ENCODE measurements at places on chromosomes 5 and 9.

- DNase-seq = no peak
Observed at GRCh38 chr9:106106396-106106795, 412.1 kb downstream of the TMEM38B start.

DNA sequence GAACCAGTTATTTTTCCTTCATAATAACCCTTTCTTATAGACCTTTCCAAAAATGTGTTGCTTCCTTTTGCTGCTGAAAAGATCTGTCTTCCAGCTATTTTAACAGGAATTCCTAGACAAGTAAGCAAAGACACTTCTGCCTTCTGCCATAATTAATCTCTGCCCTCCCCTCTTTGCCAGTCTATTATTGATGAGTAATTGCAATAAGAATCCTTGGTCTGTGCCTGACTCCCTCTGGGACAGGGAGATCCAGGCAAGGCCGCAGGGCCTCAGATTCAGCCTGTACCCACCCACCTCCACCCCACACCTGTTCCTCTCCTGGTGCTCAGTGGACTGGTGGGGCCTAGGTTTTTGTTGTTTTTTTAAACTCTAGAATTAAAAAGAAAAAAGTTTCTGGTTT lies 8.3 kb downstream of the FOXD1 start:
- no peak for DNase-seq

DNA sequence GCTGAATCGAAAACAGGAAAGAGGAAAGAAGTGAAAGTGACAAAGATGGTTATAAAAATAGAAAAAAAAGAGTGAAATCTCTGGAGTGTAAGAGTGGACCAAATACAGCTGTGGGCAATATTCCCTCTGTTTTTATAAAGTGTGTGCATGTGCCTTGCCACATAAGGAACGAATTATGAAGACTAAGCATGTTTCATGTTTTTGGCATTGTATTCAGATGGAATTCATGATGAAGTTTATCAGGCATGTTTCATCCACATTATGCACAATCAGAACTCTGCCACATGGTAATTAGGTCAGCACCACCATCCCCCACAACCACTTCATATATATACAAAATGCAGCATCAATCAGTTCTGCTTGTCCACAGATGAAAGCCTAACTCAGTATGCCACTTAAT lies 348.0 kb downstream of the ZNF608 start:
- DNase-seq = no peak

- peak; percentile 53 for DNase-seq
Observed at GRCh38 chr5:180070756-180071530, 616 bp downstream of the RNF130 start.

DNA sequence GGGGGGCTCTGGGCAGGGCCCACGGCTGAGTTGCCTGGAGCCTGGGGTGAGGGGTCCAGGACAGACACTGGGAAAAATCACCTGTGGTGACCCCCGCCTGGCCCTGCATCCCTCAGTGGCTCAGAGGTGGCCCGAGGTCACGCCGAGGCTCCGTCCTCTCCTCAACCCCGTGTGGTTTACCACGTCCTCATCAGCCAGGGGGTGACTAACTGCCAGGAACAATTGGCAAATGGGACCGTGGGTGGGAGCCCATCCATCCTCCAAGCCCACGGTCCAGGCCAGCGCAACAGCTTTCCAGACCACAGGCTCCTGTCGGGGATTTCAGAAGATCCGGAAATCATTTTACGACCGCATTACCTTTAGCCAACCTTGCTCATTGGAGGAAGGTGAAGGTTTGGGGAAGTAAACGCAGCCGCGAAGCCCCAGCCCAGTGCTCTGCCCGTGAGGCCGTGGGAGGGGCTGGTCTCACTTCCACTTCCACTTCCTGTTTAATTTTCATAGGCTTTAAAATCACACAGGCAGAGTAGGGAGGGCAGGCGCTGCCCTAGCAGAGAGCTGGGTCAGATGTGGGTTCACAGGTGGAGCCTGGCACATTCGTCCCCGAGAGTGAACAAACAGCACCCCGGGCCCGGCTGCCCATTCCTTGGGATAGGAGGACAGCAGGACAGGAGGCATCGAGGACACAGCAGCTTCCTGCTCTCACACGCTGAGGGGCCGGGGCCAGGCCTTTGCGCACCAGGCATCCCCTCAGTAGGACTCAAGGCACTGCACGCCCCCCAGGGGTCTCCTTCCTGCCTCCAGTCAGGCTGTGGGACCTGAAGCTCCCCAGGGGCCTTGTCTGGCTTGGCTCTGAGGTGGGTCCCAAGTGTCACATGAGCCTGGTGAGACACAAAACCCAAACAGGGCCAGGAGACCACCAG lies 19.8 kb upstream of the SLC9A3 start:
- no peak for DNase-seq

DNA sequence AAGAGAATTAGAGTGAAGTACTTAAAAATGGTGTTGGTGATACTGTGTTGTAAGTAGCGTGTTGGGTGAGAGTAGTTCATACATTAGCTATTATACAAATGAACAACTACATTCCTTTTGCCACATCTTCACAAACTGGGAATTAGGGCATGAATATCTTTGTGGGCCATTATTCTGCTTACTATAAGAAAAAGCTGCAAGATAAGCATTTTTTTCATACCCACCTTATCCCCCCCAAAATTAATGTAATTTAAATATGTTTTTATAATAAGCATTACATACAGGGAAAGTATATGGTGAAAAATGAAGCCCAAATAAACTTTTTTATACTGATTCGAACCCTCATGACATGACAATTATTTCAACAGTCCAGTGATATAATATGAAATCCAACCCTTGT lies 69.5 kb downstream of the FAM81B start:
- no peak for DNase-seq

DNA sequence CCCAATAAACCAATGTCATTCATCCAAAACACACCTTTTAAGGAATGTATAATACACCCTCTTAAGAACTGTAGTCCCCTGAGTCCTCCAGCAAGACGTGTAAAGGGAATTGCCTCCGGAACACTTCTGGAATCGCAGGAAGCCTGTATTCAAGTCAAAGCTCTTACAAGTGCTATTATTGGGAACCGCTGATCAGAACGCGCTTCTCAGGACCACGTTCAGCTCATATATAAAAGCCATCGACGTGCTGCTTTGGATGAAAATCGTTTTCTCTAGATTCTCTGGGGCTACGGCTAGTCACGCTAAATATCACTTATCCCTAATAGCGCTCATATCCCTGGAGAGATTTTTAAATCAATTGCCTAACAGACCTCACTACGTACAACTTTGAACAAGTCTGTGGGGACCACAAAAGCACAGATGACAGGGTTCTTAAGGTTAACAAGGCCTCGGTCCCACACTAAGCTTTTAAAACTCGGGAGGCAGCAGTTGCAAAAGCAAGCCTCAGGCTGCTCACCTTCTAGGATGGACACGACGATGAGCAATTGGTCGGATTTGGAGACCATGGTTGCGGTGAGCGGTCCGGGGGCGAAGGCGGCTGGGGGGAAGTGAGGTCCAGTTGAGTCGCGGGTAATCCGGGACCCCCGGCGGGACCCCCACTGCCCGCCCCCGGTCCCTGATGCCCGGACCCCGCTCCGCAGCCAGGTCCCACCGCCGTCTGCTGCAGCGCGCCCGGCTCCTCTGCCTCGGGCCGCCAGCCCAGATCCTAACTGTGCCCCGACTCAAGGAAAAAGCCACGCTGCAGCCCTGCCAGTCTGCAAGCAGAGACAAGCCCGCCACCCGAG lies 548 bp downstream of the CEP120 start:
- DNase-seq = no peak

DNA sequence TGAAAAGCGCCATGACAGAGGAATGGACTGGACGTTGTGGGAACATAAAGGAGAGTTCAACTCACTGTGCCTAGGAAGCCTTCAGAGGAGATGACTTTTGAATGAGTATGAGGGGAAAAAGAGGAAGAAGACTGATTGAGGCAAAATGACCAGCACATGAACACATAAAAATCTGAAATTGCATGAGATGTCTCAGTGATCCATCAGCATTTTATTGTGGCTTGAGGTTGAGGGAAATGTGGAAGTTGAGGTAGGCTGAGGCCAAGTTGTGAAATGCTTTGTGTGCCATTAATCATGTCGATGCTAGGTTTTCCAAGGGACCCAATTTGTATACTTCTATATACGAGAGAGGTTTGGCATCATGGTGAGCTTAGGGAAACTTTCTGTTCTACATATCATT lies 140.9 kb upstream of the TLX3 start:
- DNase-seq = no peak

DNA sequence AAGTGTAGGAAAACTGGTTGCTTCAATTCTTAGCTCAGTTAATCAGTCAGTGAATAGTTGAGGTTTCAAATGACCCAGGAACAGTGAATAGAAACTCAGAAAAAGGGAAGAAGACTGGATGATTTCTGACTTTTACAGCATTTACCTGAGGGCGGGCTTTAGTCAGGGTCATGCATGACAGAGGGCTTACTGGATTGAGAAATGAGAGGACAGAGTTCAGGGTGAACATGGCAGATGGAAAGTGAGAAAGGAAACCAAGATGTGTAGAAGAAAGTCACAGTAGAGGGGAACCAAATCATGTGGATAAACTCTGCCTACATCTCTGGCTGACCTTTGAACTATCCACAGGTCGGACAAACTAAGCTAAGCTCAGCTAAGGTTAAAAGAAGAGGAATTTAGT lies 596.0 kb downstream of the SEMA5A start:
- no peak for DNase-seq

GRCh38 chr5:161086461-161086860 lies 234.4 kb upstream of the ATP10B start:
- no peak for DNase-seq

DNA sequence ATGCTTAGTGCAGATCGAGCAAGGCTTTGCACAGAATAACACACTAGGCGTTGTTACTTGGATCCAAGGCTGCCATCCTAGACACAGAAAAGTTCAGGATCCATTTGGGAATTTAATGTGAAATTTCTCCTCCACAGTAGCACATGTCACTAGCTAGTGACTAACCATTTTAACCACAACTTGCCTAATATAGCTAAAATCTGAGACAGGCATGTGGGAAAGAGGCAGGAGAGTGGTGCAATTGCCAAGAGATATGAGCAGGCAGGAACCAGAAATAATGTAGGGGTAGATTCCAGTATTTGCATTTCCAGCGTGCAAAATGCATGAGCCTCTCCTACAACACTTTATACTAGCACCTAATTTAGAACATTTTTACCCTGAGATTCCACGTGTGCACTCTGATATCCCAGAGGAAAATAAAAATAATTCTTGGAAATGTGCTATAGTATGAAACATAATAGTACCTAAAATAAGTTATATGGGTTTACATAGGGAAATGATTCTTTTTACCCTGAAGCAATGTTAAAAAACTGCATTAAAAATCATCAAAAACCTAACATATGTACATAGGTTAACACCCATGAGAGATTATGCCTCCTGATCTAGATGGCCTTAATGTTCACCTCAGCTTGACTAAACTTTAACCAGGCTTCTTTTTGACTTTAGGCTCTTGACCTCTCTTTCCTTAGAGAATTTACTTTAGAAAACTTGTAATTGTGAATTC lies 1230.6 kb upstream of the NUDT12 start:
- DNase-seq = no peak

DNA sequence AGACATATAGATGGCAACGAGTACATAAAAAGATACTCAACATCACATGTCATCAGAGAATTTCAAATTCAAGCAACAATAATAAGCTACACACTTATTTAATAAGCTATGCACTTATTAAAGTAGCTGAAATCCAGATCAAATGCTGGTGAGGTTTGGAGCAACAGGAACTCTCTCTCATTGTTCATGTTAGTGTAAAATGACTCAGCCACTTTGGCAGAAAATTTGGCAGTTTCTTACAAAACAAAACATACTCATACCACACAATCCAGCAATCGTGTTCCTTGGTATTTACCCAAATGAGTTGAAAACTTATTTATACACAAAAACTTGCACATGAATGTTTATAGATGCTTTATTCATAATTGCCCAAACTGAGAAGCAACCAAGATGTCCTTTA lies 131.5 kb upstream of the NFIL3 start:
- DNase-seq = no peak

DNA sequence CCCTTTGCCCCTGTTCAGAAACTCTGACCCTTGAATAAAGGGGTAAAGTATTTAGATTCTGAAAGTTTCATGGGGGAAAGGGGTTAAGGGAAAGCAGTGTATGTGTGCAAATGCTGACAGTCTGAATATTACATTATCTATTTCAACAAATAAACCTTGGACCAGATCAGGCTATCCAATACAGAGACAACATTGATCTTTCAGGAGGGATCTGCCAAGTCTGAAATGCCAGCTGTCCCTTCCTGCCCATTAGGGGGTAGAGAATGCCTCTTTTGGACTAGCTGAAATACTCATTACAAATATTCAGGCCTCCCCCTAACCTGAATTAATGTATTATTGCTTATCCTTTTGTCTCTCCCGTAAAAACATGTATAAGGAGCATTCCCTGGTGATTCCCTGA lies 219.5 kb downstream of the NR3C1 start:
- DNase-seq = no peak

GRCh38 chr9:120396931-120397330 lies 183.0 kb downstream of the CDK5RAP2 start:
- DNase-seq = no peak

GRCh38 chr5:14816999-14817761 lies 54.4 kb downstream of the ANKH start:
- no peak for DNase-seq

GRCh38 chr5:2674456-2674855 lies 77.0 kb downstream of the IRX2 start:
- no peak for DNase-seq

DNA sequence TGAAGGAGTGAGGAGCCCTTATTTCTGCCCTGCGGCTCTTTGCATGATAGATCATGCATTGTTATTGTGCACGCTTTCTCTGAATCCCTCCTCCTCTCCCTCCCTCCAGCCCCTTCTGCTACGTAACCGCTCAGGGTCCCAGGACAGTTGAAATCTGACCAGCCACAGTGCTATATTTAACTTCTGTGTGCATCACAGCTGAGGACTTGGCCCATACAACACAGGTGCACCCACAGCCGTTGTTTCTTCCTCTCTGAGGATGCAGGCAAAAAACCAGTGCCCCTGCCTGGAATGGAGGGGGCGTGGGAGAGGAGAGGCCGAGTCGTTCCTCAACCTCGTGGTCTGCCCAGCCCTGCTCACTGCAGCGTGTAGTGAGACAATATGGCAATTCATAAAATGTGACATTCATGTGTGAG lies 335.6 kb upstream of the CLINT1 start:
- DNase-seq = no peak

DNA sequence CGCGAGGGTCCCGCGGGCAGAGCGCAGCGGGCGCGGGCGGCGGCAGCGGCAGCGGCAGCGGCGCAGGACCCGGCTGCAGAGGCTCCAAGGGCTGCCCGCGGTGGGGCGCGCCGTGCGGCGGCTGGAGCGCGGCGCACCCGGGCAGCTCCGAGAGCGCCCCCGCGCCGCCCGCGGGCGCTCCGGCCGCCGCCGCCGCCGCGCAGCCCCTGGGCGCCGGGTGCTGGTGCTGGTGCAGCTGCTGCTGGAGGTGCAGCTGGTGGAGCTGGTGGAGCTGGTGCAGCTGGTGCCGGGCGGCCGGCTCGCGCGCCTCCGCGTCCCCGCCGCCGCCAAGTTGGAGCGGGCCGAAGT lies 644 bp downstream of the IER5L start:
- no peak for DNase-seq

DNA sequence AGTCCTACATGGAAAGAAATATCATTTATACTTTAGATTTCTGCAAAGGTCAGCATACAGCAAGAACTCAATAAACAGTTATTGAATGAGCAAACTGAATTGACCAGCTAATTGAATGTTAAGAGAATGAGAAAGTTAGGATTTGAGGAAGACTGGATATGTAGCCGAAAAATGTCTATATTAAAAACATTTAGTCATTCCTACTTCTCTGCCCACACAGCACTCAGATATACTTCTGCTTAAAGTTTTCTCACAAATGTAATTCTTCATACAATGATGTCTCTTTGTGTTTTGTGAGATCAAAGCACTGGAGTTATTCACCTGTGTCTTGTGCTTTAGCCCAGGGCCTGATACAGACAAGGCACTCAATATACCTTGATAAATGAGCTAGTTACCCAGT lies 188.6 kb downstream of the PARP8 start:
- no peak for DNase-seq

Data from bone marrow (tissue), 2 donors.